ENCODE measurements at places on chromosomes 5 and 9. TPM values are rescaled to one million over a fixed set of nuclear protein-coding genes. Genes with fewer than 3 reads are reported as not detected.

GRCh38 chr9:125150349-125151245 lies 7.3 kb upstream of the SCAI start:
- no peak for DNase-seq
- H3K4me1 ChIP-seq, result peaks cover 22% of the 10 kb centered on the region
- H3K27me3 ChIP-seq, result no peaks in the 10 kb centered on the region
- H3K27ac ChIP-seq, result no peak overlapping the region
- H3K4me3 ChIP-seq, result no peak overlapping the region
- H3K36me3 ChIP-seq, result peaks cover 18% of the 10 kb centered on the region

Gene ARRDC3
- total RNA-seq, result 123 TPM

GRCh38 chr5:2602451-2603271 lies 148.8 kb downstream of the IRX2 start:
- H3K4me1 ChIP-seq, result no peaks in the 10 kb centered on the region
- no peak for DNase-seq
- H3K36me3 ChIP-seq, result no peaks in the 10 kb centered on the region
- no peak overlapping the region for H3K4me3 ChIP-seq
- H3K27ac ChIP-seq, result no peak overlapping the region
- no peaks in the 10 kb centered on the region for H3K27me3 ChIP-seq

DNA sequence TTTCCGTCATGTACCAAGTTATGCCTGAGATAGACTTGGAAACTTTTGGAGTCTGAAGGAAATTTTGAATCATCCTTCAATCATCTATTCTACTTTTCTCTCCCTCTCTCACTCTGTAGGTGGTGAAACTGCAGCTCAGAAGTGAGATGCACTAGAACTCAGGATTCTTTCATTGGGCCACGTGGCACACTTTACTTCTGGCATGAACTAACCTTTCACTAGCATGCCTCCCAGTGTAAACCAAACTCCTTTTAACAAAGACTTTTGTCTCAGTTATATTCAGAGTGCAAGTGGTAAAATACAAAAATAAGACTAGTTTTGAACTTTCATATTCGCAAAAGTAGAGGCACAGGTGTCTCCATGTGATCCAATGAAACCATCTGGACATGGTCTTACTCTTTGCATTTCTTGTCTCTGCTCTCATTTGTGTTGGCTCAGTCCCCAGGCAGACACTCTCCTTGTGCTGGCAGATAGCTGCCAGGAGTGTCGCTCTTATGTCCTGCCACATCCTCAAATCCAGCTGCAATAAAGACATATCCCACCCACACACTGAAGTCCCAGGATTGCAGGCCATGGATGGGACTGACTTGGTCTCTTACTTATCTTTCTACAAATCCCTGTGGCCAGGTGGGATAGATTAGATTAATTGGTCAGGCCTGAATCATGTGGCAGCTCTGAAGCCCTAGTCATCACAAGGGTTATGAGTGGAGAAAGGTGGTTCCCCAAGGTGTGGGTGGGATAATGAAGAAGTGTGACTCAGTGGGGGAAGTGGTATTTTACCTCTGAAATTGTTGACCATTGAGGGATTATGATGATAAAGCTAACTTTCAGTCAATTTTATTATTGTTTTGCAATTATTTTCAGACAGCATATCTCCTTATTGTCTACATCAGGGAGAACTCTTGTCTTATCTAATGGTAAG lies 267.5 kb downstream of the GABRB2 start:
- no peak overlapping the region for H3K27ac ChIP-seq
- H3K4me3 ChIP-seq, result no peak overlapping the region
- no peaks in the 10 kb centered on the region for H3K4me1 ChIP-seq

GRCh38 chr9:137126786-137127185 lies 12.2 kb upstream of the GRIN1 start:
- H3K4me1 ChIP-seq, result peaks cover 20% of the 10 kb centered on the region
- no peaks in the 10 kb centered on the region for H3K36me3 ChIP-seq
- H3K4me3 ChIP-seq, result peak overlapping the region; percentile 83
- peaks cover 3% of the 10 kb centered on the region for H3K27me3 ChIP-seq
- no peak for DNase-seq

GRCh38 chr5:17185773-17186172 lies 31.7 kb upstream of the BASP1 start:
- H3K36me3 ChIP-seq, result no peaks in the 10 kb centered on the region
- no peak overlapping the region for H3K4me3 ChIP-seq
- H3K27ac ChIP-seq, result peak overlapping the region; percentile 51
- no peak for DNase-seq
- peaks cover 27% of the 10 kb centered on the region for H3K4me1 ChIP-seq

Data from upper lobe of left lung (tissue), 6 donors.